ENCODE measurements at places on chromosomes 5 and 9.
A peak's percentile ranks its signal among the peaks of the same experiment; 100 is the strongest.

DNA sequence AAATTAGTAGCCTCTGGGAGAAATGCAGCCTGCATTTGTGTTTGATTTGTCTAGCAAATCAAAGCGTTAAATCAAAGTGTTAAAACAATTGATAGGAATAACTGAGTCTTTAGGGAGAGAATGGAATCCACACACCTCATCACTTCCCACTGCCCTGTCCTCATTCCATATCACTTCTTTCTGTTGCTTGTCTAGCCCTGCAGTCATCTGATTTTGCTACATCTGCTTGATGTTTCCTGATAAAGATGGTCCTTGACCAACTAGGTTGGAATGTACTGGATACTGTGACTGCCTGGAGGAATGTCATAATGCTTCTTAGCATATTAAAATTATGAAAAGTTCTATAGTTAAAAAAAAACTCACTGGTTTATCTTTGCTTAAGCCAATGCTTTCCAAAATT is 119.9 kb downstream of the DOCK2 start:
- no peak for DNase-seq

DNA sequence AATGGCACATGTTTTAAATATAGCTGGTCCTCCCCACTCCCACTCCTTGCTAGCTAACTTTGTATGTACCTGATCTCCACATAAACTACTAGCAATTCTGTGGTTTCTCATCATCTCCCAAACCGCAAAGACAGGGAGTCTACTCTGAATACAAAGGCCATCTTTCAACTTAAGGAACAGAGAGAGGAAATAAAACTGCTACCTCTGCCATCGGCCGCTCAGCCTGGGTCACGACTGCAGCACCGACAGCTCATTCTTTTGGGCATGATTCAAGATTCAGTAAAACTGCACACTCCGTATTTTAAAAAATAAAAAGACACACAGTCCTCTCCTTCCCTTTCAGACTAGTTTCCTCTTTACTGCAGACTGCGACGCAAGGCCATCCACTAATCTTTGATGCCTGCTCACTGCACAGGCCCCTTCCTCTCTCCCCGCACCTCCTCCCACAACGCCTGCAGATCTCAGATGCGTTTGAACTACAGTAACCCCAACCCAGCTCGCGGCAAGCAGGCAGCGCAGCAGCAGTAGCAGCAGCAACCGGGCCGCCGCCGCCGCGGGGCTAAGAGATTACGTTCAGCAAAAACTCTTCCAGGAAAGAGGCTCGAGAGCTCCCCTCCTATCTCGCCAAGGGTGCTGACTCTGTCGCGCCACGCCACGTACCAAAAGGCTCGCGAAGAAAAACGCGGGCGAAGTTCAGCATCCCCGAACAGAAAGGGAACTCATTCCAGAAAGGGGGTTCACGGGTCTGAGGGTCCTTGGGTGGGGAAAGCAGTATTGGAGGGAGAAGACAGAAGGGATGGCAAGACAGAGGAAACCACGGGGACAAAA is 1.5 kb downstream of the RNF145 start:
- peak; percentile 79 for DNase-seq

- DNase-seq = no peak
These were observed at the start of gene FAM163B for GRCh38 chr9:133609311-133610098. Gene FAM163B (minus strand): TSS chr9:133609389. CDS start chr9:133580223, 29,166 bp downstream.

DNA sequence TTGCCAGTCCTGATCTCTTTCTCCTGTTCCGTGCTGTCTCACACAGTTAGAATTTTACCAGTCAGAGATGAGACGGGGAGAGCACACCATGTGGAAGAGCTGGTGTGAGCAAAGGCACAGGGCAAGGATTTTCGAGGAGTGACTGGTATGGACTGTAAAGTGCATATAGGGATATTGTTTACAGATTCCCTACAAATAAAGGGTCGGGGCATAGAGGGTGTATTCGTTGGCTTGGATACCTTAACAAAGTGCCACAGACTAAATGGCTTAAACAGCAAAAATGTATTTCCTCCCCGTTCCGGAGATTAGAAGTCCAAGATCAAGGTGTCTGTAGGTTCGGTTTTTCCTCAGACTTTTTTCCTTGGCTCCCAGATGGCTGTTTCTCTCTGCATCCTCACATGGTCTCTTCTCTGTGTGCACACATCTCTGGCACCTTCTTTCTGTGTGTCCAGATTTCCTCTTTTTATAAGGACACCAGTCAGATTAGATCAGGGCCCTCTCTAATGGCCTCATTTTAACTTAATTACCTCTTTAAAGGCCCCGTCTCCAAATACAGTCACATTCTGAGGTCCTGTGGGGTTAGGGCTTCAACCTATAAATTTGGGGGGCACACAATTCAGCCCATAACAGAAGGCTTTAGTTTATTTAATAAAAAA is 23.4 kb downstream of the CYFIP2 start:
- DNase-seq = no peak

GRCh38 chr9:114098021-114098935 is 814 bp downstream of the KIF12 start:
- no peak for DNase-seq

GRCh38 chr9:137082925-137083290 is 3.9 kb upstream of the MAN1B1 start:
- DNase-seq = no peak

DNA sequence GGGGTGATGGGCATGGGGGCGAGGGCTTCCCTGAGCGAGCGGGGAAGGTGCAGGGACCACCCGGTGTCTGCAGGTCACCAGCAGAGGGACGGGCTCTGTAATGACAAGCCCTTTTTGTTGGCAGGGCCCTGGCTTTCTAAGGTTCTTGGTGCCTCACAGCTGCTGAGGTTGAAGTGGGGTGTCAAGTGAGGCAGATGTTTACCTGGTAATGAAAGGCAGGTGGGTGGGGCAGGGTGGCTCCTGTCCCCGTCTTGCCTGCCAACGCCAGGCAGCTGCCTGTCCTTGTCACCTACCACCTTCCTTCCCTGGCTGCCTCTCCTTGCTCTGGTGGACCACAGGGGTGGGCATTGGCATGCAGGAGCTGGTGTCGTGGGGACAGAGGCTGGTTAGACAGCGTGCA is 41.0 kb upstream of the SEMA4D start:
- no peak for DNase-seq

- peak; percentile 43 for DNase-seq
These were observed 80.2 kb downstream of the NTNG2 start for GRCh38 chr9:132241840-132242620.

All from effector memory CD4-positive, alpha-beta T cell (primary cell).